AG08396 (cell line): ENCODE measurements at places on chromosomes 3 and 15.

DNA sequence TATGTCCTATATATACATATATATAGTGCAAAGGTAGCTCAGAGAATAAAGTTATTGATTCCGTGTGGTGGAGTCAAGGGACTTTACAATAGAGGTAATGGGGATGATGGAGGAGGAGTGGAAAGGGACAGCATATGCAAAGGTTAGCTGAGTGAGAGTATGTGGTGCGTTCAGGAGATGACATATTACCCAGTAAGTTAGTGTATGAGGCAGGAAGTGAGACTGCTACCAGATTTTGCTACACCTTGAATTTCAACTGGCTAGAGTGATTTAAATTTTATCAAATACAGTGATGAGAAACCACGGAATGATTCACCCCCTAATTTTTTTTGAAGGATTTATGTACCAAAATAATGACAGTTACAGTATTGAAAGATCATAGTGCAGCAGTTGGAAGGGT is 2.8 kb downstream of the ACTL6A start:
- no peak for DNase-seq

- no peak for DNase-seq
Measured at GRCh38 chr3:144499001-144499930, 527.6 kb downstream of the DIPK2A start.

- DNase-seq = peak; percentile 2
Measured at GRCh38 chr3:176521531-176522175, 675.6 kb downstream of the TBL1XR1 start.

- DNase-seq = no peak
Measured at GRCh38 chr15:29379647-29380046, 110.0 kb upstream of the NSMCE3 start.

GRCh38 chr3:44987332-44987731 is 11.3 kb downstream of the EXOSC7 start:
- no peak for DNase-seq

GRCh38 chr3:79329154-79329553 is 438.6 kb downstream of the ROBO1 start:
- DNase-seq = peak; percentile 5

- DNase-seq = peak; percentile 75
Measured at GRCh38 chr15:45637552-45638033, 2.8 kb downstream of the SQOR start.

DNA sequence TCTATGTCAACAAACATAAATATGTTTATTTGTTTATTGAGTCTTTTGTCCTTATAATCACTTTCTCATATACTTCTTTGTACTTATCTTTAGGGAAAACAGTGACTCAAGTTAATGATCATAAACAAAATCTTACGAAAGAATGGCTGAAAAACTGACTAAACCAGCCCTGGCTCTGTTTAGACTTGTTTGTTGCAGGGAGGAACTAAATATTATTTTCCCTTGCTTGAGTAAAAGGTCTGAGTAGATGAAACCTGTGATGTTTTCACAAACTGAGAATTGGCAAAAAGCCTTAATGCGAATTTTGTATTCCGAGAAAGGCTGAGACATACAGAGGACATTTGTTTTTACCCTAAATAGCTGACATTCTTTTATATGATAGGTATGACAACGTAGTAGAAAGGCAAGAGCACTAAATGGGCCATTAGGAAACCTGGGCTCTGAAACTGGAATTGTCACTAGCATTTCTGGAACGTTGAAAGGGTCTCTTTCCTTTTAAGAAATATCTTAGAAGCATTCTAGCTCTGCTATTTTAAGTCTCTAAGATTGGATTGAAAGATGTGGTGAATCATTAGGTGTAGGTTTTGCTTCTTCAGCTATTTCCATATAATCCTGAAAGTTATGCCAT is 18.2 kb upstream of the CLDN16 start:
- DNase-seq = no peak

- no peak for DNase-seq
Measured at GRCh38 chr15:86837294-86838061, 757.8 kb downstream of the AGBL1 start.

DNA sequence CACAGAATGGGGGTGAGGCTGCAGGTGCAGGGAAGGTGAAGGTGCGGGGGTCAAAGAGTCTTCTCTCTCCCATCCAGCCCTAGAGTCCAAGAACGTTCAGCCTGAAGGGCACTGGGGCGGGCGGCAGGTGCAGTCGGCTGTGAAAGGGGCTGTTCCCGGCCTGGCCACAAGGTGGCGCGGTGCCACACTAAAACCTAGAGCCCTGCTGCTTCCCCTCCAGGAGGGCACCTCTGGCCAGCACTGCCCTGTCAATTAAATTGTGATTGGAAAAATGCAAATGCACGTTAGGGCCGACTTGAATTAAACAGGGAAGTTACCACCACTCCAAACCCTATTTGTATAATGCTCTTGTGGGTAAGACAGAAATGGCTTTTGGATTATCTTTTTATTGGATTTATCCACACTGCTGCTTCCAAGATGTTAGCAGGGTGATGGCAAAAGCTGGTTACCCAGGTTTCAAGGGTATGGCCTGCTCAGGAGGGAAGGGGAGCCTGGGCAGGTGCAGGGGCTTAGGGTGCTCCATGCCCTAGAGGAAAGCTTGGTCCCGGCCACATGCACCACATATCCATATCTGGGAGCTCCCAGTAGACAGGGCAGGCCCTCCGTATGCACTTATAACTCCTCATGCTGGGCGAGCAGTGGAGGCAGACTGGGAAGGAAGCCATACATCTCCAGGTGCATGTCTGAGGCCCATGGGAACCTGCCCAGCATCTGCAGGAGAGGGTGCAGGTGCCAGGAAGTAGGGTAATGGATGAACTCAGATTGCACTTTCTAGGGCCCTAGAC is 119.8 kb downstream of the ADCY5 start:
- DNase-seq = peak; percentile 87

- DNase-seq = no peak
Measured at GRCh38 chr3:111593666-111594065, 1.5 kb downstream of the ZBED2 start.

GRCh38 chr15:86756688-86757087 is 677.0 kb downstream of the AGBL1 start:
- no peak for DNase-seq
